Vagina (tissue), 2 donors: ENCODE measurements at places on chromosomes 12 and 14.
A peak's percentile ranks its signal among the peaks of the same experiment; 100 is the strongest.

DNA sequence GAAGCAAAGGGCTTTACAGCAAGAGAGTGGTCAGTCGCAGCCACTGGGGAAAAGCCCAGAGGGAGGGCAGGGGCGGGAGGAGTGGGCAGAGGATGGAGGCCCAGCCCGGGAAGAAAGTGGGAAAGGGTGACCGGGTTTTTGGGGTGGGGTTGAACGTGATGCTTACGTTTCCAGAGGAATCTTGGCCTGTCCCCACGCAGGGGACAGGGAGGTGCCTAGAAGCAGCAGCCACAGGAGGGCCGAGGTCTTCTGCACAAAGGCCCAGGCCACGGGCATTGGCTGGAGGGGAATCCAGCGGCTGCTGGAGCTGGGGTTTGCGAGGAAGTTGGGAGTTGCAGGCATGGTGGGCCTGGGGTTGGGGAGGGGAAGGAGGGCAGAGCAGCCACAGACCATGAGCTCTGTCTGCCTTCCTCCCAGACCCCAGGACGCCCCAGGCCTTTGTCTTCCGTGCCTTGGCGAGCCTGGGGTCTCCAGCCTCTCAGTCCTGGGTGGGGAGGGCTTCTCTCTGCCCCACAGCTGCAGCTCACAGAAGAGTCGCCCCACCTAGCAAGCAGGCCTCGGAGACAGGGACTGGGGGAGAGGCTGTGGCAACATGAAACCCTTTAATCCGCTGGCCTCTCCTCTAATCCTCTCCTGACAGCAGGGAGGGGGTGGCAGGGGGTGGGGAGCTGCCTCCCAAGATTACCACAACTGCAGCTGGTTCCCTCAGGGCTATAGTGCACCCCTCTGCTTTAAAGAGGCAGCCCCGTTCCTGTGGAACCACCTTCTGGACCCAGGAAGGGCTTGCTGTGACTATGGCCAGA is at the start of gene CACNA2D4:
Gene CACNA2D4 (minus strand): TSS at position 572 of the 803 bp plus-strand sequence. CDS start 179 bp downstream, at position 393.
- DNase-seq = peak; percentile 67

- DNase-seq = no peak
Observed at GRCh38 chr12:19181666-19182426, 52.3 kb downstream of the PLEKHA5 start.

- no peak for DNase-seq
Observed at GRCh38 chr14:34250959-34251358, 211.1 kb downstream of the SPTSSA start.

- no peak for DNase-seq
Observed at GRCh38 chr14:60720962-60721325, 3.2 kb downstream of the SIX4 start.

DNA sequence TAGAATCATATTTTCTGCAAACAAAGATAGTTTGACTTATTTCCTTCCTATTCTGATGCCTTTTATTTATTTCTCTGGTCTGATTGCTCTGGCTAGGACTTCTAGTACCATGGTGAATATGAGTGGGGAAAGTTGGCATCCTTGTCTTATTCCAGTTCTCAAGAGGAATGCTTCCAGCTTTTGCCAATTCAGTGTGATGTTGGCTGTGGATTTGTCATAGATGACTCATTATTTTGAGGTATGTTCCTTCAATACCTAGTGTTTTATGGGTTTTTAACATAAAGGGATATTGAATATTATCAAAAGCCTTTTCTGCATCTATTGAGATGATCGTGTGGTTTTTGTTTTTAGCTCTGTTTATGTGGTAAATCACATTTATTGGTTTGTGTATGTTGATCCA is 139.4 kb upstream of the CNTN1 start:
- DNase-seq = no peak

GRCh38 chr12:123950476-123951349 is 21.9 kb downstream of the CCDC92 start:
- DNase-seq = peak; percentile 64
